ENCODE measurements at places on chromosomes 3 and 15.

- H3K27ac ChIP-seq: peak overlapping the region; percentile 23
- DNase-seq: no peak
- no peaks in the 10 kb centered on the region for H3K27me3 ChIP-seq
- H3K36me3 ChIP-seq: peaks cover 35% of the 10 kb centered on the region
- no peak overlapping the region for H3K4me3 ChIP-seq
Observed at GRCh38 chr3:105715372-105715771, 153.4 kb downstream of the CBLB start.

GRCh38 chr3:77141423-77141822 lies 101.5 kb downstream of the ROBO2 start:
- H3K36me3 ChIP-seq: no peaks in the 10 kb centered on the region
- DNase-seq: no peak
- H3K4me1 ChIP-seq: no peaks in the 10 kb centered on the region
- no peak overlapping the region for H3K4me3 ChIP-seq

- DNase-seq: no peak
- no peak overlapping the region for H3K4me3 ChIP-seq
- H3K27me3 ChIP-seq: no peaks in the 10 kb centered on the region
- H3K4me1 ChIP-seq: peaks cover 31% of the 10 kb centered on the region
- H3K27ac ChIP-seq: peak overlapping the region; percentile 59
Observed at GRCh38 chr3:42118762-42119361, 27.7 kb downstream of the TRAK1 start.

DNA sequence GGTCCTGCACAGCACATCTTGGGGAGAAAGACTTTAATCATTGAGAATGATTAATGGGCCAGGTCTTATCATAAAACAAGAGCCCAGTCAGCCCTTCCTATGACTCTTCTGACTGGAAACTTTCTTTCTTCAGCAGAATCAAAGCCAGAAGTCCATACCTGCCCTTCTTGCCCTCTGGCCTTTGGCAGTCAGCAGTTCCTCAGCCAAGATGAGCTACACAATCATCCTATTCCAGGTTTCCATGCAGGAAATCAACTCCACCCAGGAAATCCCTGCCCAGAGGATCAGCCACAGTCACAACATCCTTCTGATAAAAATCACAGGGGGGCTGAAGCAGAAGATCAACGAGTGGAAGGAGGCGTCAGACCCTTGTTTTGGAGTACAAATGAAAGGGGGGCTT lies 26.9 kb downstream of the ZNF589 start:
- peaks cover 5% of the 10 kb centered on the region for H3K36me3 ChIP-seq
- H3K27ac ChIP-seq: peak overlapping the region; percentile 89
- no peak for DNase-seq
- H3K4me1 ChIP-seq: peaks cover 15% of the 10 kb centered on the region

GRCh38 chr3:160447544-160447943 lies 2.0 kb downstream of the TRIM59 start:
- H3K4me3 ChIP-seq: peak overlapping the region; percentile 8
- no peak for DNase-seq

- H3K27ac ChIP-seq: no peak overlapping the region
- H3K4me1 ChIP-seq: no peaks in the 10 kb centered on the region
- DNase-seq: no peak
- H3K4me3 ChIP-seq: no peak overlapping the region
- no peaks in the 10 kb centered on the region for H3K27me3 ChIP-seq
- no peaks in the 10 kb centered on the region for H3K36me3 ChIP-seq
Observed at GRCh38 chr3:81734742-81735141, 26.7 kb downstream of the GBE1 start.

- no peaks in the 10 kb centered on the region for H3K36me3 ChIP-seq
- no peak overlapping the region for H3K4me3 ChIP-seq
- no peak overlapping the region for H3K27ac ChIP-seq
- no peaks in the 10 kb centered on the region for H3K27me3 ChIP-seq
- no peaks in the 10 kb centered on the region for H3K4me1 ChIP-seq
- no peak for DNase-seq
Observed at GRCh38 chr3:190911382-190911781, 48.9 kb upstream of the GMNC start.

- DNase-seq: no peak
- H3K4me1 ChIP-seq: no peaks in the 10 kb centered on the region
- H3K27me3 ChIP-seq: no peaks in the 10 kb centered on the region
- H3K27ac ChIP-seq: no peak overlapping the region
Observed at GRCh38 chr3:131901686-131902085, 133.1 kb downstream of the CPNE4 start.

GRCh38 chr15:99100245-99101173 lies 4.4 kb upstream of the SYNM start:
- H3K36me3 ChIP-seq: peaks cover 11% of the 10 kb centered on the region
- DNase-seq: no peak
- peak overlapping the region; percentile 45 for H3K4me3 ChIP-seq
- H3K27me3 ChIP-seq: peaks cover 56% of the 10 kb centered on the region

DNA sequence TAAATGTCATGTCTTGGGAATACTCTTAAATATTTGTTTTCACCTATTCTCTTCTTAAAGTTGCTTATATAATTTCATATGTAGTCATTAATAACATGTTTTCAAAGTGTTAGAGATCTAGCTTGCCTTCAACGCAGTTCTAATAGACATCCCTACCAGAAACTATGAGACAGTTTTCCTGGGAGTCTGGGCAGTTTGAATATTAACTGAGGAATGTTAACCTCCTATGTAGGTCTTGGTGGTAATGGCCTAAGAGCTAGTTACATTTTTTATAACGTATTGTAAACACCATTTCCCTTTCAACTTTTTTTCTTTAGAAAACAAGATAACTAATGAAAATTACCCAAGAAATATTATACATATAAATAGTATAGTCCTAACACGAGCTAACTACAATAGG lies 328.2 kb downstream of the TIGIT start:
- no peaks in the 10 kb centered on the region for H3K36me3 ChIP-seq
- H3K27me3 ChIP-seq: no peaks in the 10 kb centered on the region
- no peak for DNase-seq
- no peak overlapping the region for H3K27ac ChIP-seq
- H3K4me3 ChIP-seq: no peak overlapping the region
- peaks cover 7% of the 10 kb centered on the region for H3K4me1 ChIP-seq

DNA sequence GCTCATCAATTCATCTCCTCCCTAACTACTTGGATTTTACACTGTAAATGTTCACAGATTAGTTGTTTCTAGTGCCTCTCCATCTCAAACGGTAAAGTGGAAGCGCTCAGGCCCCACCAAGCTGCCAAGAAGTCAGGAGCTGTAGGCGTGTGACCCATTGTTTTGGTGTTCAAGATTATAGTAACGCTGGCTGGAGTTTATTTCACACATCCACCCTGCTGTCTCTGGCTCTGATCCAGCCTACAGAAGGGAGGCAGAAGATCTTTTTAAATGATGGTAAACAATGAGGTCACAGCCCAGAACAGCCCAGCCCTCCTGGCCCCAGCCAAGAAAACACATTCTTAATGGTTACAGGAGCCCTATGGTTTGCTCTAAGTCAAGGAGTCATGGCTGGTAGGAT lies 25.7 kb upstream of the GALNT15 start:
- DNase-seq: peak; percentile 3
- no peaks in the 10 kb centered on the region for H3K4me1 ChIP-seq
- no peak overlapping the region for H3K4me3 ChIP-seq
- H3K36me3 ChIP-seq: no peaks in the 10 kb centered on the region

DNA sequence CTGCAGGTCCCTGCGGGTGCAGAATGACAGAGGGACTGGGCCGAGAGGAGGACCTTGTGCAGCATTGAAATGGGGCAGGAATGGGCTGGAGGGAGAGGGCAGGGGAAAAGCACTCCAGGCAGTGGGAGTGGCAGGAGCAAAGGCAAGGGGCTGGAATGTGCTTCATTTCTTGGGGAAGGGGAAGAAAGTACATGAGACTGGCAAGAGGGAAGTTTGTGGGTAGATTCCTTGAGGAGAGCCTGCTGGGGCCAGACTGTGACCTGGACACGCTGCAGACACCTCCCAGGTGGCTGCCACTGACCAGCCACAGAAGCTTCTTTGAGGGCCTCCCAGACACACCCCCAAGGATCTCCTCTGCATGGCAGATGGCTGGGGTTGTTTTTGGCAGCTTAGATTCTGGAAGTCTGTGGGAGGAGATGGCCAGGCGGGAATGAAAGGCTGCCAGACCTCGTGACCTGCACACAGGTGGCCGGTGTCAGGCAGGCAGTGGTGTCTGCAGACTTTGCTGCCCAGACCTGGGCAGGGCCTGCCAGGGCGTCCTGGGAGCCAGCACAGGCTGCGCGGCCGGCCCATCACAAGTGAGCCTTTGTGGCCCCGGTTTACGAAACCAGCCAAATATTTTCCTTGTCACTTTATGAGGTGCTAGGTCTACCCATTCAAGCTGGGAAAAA lies 53.1 kb downstream of the SPSB4 start:
- H3K4me3 ChIP-seq: no peak overlapping the region
- H3K36me3 ChIP-seq: no peaks in the 10 kb centered on the region
- no peaks in the 10 kb centered on the region for H3K4me1 ChIP-seq
- H3K27ac ChIP-seq: no peak overlapping the region

GRCh38 chr3:194298331-194299227 lies 52.5 kb downstream of the CPN2 start:
- no peaks in the 10 kb centered on the region for H3K4me1 ChIP-seq
- no peaks in the 10 kb centered on the region for H3K36me3 ChIP-seq
- no peak overlapping the region for H3K4me3 ChIP-seq
- peaks cover 35% of the 10 kb centered on the region for H3K27me3 ChIP-seq
- H3K27ac ChIP-seq: no peak overlapping the region

DNA sequence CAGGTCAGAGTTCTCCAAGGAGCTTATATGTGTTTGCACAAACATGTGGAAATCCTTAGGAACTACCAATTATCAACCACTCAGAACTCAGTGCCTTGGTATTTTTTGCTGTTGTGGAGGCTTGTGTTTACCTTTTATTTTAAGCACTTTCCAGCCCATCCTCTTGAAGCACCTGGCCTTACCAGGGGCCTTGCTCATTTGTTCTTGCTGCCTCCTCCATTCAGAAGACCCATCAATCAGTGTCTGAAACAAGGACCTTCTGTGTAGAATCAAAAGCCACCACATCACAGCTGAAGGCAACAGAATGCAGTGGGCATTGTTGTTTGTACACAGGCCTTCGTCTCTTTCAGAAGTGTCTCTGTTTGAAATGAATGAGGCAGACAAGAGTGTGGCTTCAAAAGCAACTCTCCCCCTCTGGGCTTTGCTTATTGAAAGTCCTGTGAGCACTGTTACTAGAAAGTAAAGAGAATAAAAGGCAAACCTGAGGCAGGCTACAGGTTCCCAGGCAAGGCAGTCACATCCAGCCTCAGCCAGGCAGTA lies 24.5 kb upstream of the LIPC start:
- no peak overlapping the region for H3K27ac ChIP-seq
- peaks cover 7% of the 10 kb centered on the region for H3K4me1 ChIP-seq
- no peak for DNase-seq
- no peak overlapping the region for H3K4me3 ChIP-seq
- peaks cover 17% of the 10 kb centered on the region for H3K27me3 ChIP-seq

DNA sequence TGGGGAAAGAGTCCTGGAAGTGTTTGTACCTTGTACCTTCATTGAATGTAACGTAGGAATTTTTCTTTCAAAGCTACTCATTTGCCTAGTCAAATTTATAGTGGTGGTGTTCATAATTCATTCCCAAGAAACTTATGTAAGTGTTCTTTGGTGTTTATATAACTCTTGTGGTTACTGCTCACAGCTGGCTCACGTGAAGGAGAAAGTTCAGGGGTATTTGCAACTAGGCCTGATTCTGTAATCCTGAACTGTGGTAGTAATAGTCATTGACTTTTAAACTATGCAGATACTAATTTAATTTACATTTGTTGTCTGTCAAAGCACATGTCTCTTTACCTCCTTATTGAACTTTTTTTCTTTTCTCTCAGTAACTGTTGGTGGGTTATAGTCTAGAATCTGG lies 50.5 kb upstream of the TEX264 start:
- no peak for DNase-seq
- peaks cover 44% of the 10 kb centered on the region for H3K4me1 ChIP-seq
- no peaks in the 10 kb centered on the region for H3K27me3 ChIP-seq
- no peak overlapping the region for H3K4me3 ChIP-seq
- peaks cover 2% of the 10 kb centered on the region for H3K36me3 ChIP-seq

DNA sequence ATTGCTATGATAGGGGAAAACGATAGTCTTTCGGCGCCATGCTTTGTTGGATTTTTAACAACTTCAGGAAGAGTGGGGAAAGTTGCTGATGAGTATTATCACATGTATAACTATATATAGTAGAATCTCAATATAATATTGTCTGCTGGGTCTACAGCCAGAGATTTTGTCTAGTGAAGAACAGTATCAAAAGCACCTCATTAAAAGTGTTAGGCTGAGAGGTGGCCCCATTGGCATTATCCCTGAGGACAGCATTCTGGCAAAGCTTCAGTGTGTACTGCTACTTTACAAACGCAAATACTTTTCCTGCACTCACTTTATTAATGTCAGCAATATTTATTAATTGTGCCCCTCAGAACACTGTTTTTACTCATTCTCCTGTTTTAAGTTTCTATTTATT lies 11.8 kb downstream of the QTRT2 start:
- peaks cover 47% of the 10 kb centered on the region for H3K36me3 ChIP-seq
- no peak overlapping the region for H3K27ac ChIP-seq
- H3K4me1 ChIP-seq: peaks cover 4% of the 10 kb centered on the region
- no peak for DNase-seq
- no peak overlapping the region for H3K4me3 ChIP-seq
- H3K27me3 ChIP-seq: no peaks in the 10 kb centered on the region

- no peak overlapping the region for H3K4me3 ChIP-seq
- H3K27me3 ChIP-seq: no peaks in the 10 kb centered on the region
- DNase-seq: no peak
- H3K36me3 ChIP-seq: peaks cover 2% of the 10 kb centered on the region
- H3K27ac ChIP-seq: no peak overlapping the region
Observed at GRCh38 chr3:32583708-32584107, 13.1 kb upstream of the DYNC1LI1 start.

- peak overlapping the region; percentile 9 for H3K27ac ChIP-seq
- no peaks in the 10 kb centered on the region for H3K4me1 ChIP-seq
- no peak for DNase-seq
- no peaks in the 10 kb centered on the region for H3K27me3 ChIP-seq
- peaks cover 7% of the 10 kb centered on the region for H3K36me3 ChIP-seq
- H3K4me3 ChIP-seq: no peak overlapping the region
Observed at GRCh38 chr15:79981831-79982455, 10.9 kb upstream of the BCL2A1 start.

- no peaks in the 10 kb centered on the region for H3K4me1 ChIP-seq
- H3K27me3 ChIP-seq: peaks cover 49% of the 10 kb centered on the region
- H3K27ac ChIP-seq: no peak overlapping the region
Observed at GRCh38 chr15:71082803-71083202, 32.5 kb upstream of the THSD4 start.

- H3K27me3 ChIP-seq: no peaks in the 10 kb centered on the region
- no peak overlapping the region for H3K4me3 ChIP-seq
- no peak overlapping the region for H3K27ac ChIP-seq
- H3K36me3 ChIP-seq: no peaks in the 10 kb centered on the region
Observed at GRCh38 chr15:81926981-81927380, 118.8 kb downstream of the MEX3B start.

DNA sequence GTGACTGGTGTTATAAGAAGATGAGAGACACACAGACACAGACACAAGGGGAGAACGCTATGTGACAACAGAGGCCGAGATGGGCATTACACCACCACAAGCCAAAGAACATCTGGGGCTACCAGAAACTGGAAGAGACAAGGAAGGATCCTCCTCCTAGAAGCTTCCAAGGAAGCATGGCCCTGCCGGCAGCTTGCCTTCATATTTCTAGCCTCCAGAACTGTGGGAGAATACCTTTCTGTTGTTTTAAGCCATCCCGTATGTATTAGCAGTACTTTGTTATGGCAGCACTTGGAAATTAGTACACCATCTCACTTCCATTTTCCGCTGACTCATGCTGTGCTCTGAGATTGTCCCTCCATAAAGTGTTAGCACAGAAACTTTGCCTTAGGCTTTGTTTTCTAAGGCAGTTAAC lies 38.7 kb upstream of the CA12 start:
- no peak overlapping the region for H3K27ac ChIP-seq
- H3K4me1 ChIP-seq: no peaks in the 10 kb centered on the region
- no peaks in the 10 kb centered on the region for H3K27me3 ChIP-seq
- no peak for DNase-seq
- H3K36me3 ChIP-seq: no peaks in the 10 kb centered on the region

Data from effector memory CD8-positive, alpha-beta T cell (primary cell).